ENCODE measurements at places on chromosomes 7 and 10.

- DNase-seq = peak; percentile 83
- no peaks in the 10 kb centered on the region for H3K36me3 ChIP-seq
- H3K4me1 ChIP-seq = peaks cover 52% of the 10 kb centered on the region
- no peaks in the 10 kb centered on the region for H3K27me3 ChIP-seq
These were observed 36.0 kb downstream of the KCNH2 start for GRCh38 chr7:150942001-150942590.

DNA sequence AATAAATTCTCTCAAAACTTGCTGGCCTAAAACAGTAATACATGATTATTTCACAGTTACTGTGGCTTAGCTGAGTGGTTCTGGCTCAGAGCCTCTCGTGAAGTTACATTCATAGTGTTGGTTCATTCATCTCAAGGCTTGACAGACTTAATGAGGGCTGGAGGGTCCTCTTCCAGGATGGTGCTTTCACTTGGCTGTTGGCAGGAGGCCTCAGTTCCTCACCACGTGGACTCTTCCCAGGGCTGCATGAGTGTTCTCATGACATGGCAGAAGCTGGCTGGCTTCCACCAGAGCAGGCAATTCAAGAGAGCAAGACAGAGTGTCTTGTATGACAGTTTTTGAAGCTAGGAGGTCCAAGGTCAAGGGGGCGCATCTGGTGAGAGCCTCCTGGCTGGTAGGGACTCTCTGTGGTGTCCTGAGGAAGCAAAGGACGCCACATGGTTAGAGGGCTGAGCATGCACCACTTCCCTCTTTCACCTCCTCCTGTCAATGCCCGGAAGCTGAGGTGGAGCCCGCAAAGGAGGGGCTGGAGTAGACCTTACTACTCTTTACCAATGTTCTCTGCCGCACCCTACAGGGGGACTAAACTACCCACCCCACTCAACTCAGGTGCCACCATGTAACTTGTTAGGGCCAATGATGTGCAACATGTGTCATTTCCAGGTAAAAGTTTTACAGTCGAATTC lies 58.2 kb upstream of the YAE1 start:
- H3K36me3 ChIP-seq = no peaks in the 10 kb centered on the region
- no peak overlapping the region for H3K27ac ChIP-seq
- H3K4me1 ChIP-seq = no peaks in the 10 kb centered on the region
- no peak overlapping the region for H3K4me3 ChIP-seq
- DNase-seq = no peak
- no peaks in the 10 kb centered on the region for H3K27me3 ChIP-seq

DNA sequence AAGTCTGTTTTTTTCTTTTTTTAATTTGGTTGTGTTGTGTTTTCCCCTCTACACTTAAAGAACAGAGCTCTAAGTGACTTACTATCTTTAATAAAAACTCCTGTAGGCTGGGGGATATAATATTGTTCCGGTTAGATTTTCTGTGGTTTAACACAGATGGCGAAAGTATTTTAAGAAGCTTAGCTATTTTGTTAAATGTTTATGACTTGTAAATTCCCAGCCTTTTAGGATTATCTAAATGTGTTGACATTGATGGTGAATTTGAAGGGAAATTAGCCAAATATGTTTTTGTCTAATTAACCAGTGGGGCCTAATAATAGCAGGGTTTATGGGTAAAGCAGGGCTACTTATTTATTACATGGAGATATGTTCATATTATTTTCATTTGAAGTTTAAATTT lies 538.5 kb downstream of the INHBA start:
- no peaks in the 10 kb centered on the region for H3K4me1 ChIP-seq
- no peak overlapping the region for H3K27ac ChIP-seq
- no peaks in the 10 kb centered on the region for H3K36me3 ChIP-seq
- no peaks in the 10 kb centered on the region for H3K27me3 ChIP-seq

DNA sequence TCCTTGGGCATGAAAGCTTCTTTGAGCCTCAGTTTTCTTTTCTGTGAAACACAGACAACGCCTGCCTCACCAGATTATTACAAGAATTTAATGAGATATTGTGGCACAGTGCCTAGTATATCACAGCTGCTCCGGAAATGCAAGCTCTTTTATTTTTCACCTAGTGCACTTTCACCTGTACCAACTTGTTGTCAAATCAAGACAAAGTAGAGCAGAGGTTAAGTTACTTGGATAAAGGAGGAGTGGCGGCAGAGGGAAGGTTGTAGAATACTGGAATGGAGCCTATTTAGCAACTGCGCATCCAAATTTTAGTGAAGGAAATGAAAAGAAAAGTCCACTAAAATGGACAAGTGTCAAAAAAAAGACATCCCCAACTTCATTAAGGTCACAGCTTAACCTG lies 54.9 kb upstream of the RHOBTB1 start:
- H3K4me1 ChIP-seq = peaks cover 6% of the 10 kb centered on the region
- no peak for DNase-seq
- H3K27me3 ChIP-seq = peaks cover 6% of the 10 kb centered on the region
- no peak overlapping the region for H3K4me3 ChIP-seq
- no peaks in the 10 kb centered on the region for H3K36me3 ChIP-seq

DNA sequence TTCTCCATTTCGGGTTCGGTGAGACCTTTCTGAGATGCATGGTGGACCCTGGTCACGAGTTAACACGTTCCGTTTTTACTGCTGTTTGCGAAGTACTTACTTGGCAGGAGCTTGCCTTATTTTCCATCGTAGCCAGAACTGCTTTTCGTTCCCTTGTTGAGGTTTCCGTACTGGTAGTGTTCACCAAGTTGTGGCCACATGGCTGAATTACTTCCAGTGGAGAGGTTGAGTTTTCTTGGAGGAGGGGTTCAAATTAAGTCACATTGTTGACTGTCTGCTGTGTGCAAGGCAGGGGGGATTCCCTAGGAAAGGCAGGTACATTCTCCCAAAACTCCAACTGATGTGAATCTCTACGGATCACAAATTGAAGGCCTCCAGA lies 4.0 kb downstream of the MXI1 start:
- peaks cover 49% of the 10 kb centered on the region for H3K4me1 ChIP-seq
- no peaks in the 10 kb centered on the region for H3K27me3 ChIP-seq
- no peak for DNase-seq
- no peaks in the 10 kb centered on the region for H3K36me3 ChIP-seq

GRCh38 chr7:120353171-120353570 lies 80.2 kb downstream of the KCND2 start:
- H3K4me1 ChIP-seq = no peaks in the 10 kb centered on the region
- no peak for DNase-seq
- H3K4me3 ChIP-seq = no peak overlapping the region

DNA sequence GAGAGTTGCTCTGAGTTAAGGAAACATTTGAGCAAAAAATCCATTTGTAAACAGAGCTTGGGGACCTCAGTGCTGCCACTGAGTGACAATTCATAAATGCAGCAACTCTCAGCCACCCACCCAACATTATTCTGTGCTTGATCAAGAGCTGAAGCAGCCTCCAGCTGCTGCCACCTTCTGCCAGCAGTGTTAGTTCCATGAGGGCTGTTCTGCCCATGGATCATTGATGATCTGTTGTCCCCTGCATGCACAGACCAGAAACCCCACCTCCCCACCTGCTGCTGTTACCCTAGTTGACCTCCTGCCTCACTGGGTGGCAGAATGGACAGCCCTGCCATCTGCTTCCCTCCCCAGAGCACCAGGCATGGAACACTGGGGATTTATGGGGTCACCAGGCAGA lies 305.4 kb downstream of the KCNMA1 start:
- H3K4me3 ChIP-seq = no peak overlapping the region
- no peaks in the 10 kb centered on the region for H3K36me3 ChIP-seq
- no peak for DNase-seq
- H3K4me1 ChIP-seq = peaks cover 14% of the 10 kb centered on the region
- no peak overlapping the region for H3K27ac ChIP-seq
- H3K27me3 ChIP-seq = no peaks in the 10 kb centered on the region

- H3K4me3 ChIP-seq = no peak overlapping the region
- DNase-seq = no peak
- H3K27ac ChIP-seq = no peak overlapping the region
- no peaks in the 10 kb centered on the region for H3K27me3 ChIP-seq
These were observed 141.6 kb downstream of the CPEB3 start for GRCh38 chr10:92149261-92149660.

DNA sequence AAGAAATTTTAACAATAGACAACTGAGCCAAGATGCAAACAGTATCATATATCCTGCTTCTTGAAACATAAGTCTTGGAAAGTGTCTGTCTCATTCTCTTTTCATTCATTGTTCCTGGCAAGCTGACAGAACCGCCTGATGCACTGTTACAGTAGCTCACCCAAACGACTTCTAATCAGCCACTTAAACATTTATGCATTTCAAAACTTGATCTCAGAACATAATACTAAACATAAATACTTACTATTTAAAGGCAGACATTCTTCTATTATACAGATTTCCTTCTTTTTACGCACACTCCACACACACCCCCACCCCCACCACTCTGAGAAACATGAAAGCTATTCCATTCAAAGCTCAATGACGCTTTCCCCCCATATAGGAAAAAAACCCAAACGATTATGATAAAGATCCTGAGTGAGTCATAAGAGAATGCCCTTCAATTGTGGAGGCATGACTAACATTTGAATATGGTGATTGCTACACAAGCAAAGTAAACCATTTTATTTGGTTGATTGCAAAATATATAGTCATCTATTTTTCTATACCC lies 30.5 kb downstream of the SHTN1 start:
- H3K4me1 ChIP-seq = no peaks in the 10 kb centered on the region
- no peaks in the 10 kb centered on the region for H3K27me3 ChIP-seq
- DNase-seq = no peak
- no peak overlapping the region for H3K4me3 ChIP-seq
- no peaks in the 10 kb centered on the region for H3K36me3 ChIP-seq

DNA sequence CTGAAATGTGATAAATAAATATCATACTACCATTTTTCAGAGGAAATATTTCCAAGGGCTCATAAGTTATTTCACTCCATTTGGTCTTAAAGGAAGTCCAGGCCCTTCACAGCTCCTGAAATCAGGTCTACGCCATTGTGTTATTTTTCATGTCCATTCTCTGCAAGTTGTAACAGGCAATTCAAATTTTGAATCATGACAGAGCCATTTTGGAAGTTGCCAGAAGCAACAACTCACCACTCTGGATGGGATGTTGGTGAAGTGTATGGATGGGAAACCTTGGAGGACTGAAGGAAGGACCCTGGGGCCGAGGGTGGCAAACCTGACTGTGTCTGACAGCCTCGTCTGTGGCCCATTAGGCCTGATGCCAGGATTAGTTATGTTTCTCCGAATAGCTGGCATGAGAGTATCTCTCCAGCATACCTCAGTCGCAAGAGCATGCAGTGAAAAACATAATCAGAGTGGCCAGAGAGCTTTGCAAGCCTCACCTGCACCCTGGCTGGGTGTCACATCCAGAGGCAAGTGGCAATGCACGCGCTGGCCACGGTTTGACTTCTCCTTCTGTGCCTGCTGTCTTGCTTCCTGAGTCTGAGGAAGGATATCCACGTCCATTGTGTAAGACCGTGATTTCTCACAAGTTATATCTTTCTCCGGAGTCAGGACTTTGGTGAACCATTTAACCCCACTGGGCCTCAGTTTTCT lies 87.1 kb downstream of the NRP1 start:
- H3K4me1 ChIP-seq = peaks cover 4% of the 10 kb centered on the region
- H3K27me3 ChIP-seq = no peaks in the 10 kb centered on the region
- no peak for DNase-seq
- H3K4me3 ChIP-seq = no peak overlapping the region

- peaks cover 21% of the 10 kb centered on the region for H3K36me3 ChIP-seq
- no peak for DNase-seq
- no peak overlapping the region for H3K4me3 ChIP-seq
- H3K27ac ChIP-seq = no peak overlapping the region
- H3K27me3 ChIP-seq = no peaks in the 10 kb centered on the region
These were observed 28.9 kb downstream of the CCM2 start for GRCh38 chr7:45028920-45029344.

DNA sequence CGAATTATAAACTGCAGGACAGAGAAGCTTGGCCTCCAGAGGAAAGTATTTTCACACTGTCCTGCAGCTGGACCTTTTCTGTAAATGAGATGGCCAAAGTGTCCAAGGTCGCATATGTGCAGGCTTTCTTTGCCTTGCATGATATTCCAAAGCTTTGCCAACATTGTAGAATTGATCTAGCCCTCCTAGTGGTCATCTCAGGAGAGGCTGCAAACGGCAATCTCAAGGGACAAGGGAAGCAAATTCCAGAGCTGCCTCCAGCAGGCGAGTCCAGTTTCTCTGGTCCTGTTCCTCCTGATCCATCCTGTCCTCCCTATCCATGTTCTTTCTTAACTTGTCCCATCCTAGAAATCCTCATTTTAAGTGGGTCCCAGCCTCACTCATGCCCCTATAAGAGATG lies 373.4 kb upstream of the PCDH15 start:
- no peaks in the 10 kb centered on the region for H3K27me3 ChIP-seq
- DNase-seq = no peak
- H3K4me1 ChIP-seq = no peaks in the 10 kb centered on the region
- H3K27ac ChIP-seq = no peak overlapping the region
- no peak overlapping the region for H3K4me3 ChIP-seq

DNA sequence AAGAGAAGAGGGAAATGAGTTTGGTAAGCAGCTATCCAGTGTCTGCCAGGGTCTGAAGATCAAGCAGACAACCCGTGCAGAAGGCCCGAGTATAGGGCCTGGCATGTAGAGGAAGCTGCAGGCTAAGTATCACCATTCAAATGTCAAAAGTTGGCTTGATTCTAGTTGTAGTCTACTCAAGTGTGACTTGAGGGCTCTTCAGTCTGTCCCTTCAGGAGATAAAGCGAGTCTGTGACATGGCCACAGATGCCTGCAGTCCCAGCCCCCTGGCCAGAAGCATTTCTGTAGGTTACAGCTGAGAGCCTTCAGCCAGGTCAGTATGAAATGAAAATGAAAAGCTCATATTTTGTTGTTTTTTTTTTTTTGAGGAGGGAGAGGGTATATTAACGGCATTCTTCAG lies 97.8 kb upstream of the EEPD1 start:
- no peaks in the 10 kb centered on the region for H3K4me1 ChIP-seq
- H3K27ac ChIP-seq = no peak overlapping the region
- DNase-seq = no peak
- H3K36me3 ChIP-seq = no peaks in the 10 kb centered on the region

GRCh38 chr10:89438525-89438924 lies 24.2 kb downstream of the IFIT5 start:
- H3K36me3 ChIP-seq = no peaks in the 10 kb centered on the region
- H3K27ac ChIP-seq = no peak overlapping the region
- no peaks in the 10 kb centered on the region for H3K4me1 ChIP-seq
- no peak overlapping the region for H3K4me3 ChIP-seq

DNA sequence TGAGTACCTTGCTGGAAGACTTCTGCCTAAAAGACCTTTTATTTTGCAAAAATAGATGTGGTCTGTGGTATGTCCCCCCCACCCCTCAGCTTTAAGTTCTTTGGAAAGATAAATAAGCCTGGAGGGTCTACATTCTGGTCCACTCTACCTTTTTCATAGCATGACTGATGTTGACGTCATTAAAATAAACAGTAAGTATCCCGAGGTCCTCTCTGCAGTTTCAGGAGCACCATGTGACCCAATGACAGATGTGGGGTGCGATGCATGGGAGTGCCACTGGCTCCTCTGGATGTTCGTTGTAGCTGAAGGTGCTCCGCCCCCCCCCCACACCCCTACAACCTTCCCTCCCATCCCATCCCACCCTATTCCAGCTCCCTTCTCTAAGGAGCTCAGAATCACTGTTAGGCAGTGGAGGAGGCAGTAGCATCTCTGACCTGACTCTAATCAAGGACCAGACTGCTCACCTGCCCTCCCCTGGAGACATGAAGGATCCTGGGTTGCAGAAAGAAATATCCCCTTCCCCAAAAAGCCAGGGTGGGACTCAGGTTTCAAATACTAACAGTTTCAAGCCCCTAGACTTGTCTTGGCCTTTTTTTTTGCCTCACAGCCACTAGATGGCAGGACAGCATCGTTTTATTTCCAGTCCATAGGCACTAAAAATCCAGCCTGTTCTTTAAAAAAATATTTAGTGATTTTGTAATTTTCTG lies 25.1 kb downstream of the CASP7 start:
- H3K4me3 ChIP-seq = no peak overlapping the region
- H3K36me3 ChIP-seq = no peaks in the 10 kb centered on the region
- H3K27ac ChIP-seq = no peak overlapping the region
- no peak for DNase-seq
- H3K4me1 ChIP-seq = peaks cover 37% of the 10 kb centered on the region
